ENCODE measurements at places on chromosomes 1 and 21.

DNA sequence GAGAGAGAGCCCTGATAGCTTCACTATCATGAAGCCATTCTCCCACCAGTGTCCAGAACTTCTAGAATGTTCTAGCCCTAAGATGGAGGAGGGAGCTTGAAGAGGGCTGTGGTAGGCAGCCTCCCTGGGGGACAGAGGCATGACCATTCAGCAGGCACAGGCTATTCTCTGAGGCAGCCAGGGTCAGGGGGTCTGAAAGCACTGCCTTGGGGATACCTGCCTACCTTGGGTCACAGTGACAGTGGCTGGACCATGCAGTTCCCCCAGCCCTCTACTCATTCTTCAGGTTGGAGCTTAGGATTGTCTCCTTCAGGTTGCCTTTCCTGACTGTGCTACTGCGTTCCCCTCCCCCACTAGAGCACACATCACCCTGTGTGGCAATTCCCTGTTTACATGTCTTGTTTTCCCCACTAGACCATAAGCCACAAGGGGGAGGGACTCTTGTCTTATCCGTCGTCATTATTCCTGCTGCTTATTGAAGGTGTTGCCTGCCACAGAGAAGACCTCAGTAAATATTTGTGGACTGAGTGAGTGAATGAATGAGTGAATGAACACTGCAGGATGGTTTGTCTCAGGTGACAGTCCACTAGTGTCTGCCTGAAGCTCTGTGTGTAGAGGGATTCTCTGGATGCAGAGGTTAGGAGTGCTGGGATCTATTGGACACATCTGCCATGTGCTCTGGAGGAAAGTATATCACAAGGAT lies 5.2 kb downstream of the ZDHHC18 start:
- no peak for DNase-seq

DNA sequence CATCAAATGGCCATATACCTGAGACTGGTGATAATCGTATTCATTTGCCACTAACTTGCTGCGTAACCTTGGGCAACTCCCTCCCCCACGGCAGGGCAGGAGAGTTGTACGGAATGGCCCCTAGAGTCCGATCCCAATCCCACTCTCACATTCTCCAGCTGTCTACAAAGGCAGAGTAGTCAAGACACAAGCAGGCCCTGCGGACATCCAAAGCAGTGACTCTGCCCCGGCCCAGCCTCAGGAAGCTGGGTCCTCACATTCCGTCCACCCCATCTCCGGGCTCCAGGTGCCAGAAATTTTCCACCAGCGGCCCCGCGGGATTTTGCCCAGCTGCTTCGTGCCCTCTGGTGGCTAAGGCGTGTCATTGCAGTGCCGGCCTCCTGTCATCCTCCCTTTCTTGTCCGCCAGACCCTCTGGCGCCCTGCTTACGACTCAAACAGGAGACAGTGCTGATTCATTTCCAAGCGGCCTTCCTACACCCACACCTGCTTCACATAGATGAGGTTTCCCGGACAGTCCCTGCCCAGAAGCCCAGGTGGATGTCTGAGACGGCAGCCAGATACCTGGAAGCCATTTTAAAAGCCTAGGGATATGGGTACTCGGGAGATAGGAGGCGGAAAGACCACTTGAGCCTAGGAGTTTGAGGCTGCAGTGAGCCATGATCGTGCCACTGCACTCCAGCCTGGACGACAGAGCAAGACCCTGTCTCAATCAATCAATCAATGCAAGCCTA lies 2.9 kb upstream of the S100A2 start:
- DNase-seq, result peak; percentile 87

DNA sequence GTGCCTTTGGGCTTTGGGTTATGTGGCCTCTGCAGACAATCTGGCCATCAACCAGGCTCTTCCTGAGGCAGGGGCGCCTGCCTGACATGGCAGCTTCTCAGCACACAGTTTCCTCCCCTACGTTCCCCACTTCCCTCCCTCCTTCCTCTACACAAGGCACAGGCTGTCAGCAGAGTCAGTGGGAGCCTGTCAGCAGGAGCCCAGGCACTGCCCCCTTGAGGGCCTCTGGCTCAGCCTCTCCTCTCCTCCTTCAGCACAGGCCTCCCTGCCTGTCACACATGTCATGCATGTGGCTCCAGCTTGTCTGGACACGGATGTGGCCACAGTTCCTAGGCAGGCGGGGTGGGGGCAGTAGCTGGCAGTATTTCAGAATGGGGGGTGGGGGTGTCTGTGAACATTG lies 52.2 kb upstream of the ARTN start:
- DNase-seq, result no peak

DNA sequence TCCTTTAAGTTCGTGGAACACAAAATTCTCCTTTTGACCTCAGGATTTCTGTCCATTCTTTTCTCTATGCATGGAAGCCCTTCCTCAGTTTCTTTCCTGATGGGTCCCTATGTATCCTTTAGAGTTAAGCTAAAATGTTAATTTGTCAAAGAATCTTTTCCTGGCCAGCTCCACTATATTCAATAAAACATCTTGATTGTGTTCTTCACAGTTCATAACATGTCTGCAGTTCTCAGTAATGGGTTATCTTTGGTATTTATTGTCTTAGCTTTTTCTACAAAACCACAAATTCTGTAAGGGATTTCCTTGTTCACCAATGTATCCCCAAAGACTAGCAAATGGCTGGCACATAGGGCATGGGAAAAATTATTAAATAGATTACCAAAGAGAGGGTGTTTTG lies 998.5 kb downstream of the ADGRL2 start:
- no peak for DNase-seq

- no peak for DNase-seq
These were observed 40.5 kb downstream of the UBE2G2 start for GRCh38 chr21:44761011-44761729.

DNA sequence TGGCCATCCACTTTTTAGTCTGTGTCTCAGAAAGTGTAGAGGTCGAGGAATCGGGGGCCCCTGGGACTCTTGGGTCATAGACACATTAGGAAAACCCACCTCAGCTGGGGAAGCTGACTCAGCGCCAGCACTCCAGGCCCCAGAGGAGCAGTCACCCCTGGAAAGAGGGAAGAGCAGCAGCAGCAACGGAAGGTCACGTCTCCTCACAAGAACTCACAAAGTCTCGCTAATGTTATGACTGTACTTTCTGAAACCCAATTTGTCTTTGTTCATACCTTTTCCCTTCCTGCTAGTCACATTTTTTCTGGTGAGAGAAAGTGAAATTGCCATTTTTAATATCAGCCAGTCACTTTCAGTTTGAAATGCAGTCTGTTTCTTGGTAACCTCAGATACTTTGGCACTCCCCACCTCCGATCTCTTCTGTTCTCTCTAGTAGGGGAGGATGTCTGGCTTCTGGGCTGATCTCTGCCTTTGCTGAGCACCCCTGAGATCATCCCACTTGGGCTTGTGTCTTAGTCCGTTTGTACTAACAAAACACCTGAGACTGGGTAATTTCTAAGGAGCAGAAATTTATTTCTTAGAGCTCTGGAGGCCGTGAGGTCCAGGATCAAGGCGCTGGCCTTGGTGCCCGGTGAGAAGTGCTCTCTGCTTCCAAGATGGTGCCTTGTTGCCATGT lies 6.0 kb upstream of the NLRP3 start:
- no peak for DNase-seq

DNA sequence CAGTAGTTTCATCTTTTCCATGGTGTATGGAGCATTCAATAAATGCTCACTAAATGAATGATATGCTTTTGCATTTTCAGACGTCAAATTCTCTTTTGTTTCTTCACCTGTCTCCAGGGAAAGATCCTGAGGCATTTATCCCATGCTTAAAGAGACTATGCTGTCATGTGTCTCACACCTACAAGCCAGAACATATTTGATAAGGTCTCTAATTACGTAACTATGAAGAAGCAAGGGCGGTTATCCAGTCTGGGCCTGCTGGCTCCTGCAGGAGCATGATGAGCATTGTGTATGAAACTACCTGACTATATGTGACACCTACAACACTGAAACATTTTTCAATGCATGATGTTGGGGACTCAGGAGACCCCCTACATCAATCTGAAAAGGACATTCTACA lies 51.8 kb downstream of the FBXO42 start:
- DNase-seq, result no peak

GRCh38 chr1:203084588-203085527 lies 954 bp downstream of the MYOG start:
- DNase-seq, result no peak

DNA sequence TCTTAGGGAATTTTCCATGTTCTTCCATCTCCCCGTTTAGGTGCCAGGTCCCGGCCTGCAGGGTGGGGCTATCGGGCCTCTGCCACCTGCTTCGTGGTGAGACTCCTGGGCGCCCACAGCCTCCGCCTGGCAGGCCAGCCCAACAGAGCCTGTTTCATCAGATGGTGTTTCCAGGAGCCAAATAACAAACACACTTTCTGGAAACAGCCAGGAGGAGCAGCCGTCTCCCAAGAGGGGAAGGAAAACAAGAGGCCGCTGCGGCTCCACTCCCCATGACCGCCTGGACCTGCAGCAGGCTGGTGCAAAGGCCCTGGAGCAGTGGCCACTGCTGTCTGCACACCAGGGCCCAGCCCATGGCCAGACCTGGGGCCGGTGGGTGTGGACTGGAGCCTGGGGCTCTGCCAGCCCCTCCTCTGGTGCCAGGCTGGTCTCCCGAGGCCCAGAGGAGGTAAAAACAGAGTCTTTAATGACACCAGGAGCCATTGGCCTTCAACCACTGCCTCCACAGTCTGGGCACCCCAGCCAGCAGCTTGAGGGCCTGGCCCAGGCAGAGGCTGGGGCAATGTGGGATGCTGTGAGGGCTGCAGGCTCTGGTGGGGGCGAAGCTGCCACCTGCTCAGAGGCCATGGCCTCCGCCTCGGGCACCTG lies 55.0 kb downstream of the SLX9 start:
- DNase-seq, result no peak

DNA sequence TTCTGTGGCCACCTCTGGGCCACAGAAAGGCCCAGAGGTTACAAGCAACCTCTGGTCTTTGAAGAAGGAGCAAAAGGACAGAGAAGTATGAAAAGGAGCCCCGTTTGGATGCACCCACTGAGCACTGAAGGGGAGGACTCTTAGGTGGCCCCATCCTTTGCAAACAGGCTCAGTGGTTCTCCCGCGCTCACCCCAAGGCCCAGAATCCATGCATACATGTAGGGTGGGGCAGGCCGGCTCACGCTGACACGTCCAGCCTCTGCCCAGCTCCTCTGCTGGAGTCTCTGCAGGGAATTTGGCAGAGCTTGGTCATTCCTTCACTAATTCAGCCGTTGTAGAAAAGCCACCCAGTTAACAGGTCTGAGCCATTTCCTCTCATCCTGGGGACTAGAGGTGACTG lies 61.3 kb upstream of the AJAP1 start:
- no peak for DNase-seq

DNA sequence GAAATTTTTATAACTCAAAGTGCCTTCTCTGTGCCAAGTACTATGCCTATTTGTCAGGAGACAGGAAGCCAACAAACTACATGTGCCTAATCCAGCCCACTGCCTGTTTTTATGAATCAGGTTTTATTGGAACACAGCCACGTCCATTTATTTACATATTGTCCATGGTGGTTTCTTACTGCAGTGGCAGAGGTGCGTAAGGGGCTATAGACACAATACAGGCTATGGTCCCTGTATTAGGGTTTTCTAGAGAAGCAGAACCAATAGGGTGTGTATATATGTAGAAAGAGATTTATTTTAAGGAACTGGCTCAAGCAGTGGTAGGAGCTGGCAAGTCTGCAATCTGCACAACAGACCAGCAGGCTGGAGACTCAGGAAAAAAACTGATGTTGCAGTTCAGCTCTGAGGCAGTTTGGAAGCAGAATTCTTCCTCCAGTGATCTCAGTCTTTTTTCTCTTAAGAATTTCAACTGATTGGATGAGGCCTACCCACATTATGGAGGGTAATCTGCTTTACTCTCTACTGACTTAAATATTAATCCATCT lies 15.4 kb downstream of the PPIE start:
- DNase-seq, result no peak

DNA sequence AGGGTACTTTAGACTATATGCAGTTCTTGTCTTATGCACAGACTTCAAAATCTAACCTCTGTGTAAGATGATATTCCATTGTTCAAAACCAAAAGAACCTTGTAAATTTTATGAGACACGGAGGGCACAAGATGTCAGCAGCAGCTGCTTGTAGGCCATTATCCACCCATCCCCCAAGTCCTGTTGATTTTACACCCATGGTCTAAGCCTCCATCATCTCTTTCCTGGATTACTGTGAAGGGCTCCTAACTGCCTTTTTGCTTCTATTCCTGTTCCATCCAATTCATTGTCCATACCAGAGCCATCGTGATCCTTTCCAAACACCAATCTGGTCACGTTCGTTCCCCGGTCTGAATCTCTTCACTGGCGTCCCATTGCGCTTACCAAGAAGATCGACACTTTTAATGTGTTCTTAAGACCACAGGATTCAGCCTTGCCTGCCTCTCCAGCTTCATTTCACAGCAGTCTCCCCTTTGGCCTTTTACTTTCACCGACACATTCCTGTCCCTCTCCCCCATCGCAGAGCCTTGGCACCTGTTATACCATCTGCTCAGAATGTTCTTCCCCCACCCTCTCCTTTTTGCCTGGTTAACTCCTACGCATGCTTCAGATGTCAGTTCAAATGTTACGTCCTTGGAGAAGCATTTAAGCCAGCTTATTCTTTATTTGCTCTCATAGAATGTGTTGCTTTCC lies 107.3 kb upstream of the POU3F1 start:
- DNase-seq, result no peak

DNA sequence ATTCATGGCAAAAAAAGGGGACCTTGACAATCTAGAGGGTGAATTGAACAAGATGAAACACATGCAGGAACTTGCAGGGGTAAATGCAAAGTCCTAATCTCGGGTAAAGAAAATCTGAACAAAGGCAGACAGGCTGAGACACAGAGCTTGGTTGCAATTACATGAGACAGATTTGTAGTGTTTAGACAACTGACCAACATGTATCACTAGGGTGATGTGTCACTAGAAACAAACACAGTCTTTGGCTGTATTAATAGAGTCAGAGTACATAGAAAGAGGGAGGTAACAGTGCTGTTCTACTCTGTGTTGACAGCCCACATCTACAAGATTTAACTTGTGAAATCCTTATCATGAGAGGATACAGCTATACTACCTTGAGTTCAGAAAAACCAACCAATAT lies 78.1 kb upstream of the GRIK3 start:
- DNase-seq, result no peak

DNA sequence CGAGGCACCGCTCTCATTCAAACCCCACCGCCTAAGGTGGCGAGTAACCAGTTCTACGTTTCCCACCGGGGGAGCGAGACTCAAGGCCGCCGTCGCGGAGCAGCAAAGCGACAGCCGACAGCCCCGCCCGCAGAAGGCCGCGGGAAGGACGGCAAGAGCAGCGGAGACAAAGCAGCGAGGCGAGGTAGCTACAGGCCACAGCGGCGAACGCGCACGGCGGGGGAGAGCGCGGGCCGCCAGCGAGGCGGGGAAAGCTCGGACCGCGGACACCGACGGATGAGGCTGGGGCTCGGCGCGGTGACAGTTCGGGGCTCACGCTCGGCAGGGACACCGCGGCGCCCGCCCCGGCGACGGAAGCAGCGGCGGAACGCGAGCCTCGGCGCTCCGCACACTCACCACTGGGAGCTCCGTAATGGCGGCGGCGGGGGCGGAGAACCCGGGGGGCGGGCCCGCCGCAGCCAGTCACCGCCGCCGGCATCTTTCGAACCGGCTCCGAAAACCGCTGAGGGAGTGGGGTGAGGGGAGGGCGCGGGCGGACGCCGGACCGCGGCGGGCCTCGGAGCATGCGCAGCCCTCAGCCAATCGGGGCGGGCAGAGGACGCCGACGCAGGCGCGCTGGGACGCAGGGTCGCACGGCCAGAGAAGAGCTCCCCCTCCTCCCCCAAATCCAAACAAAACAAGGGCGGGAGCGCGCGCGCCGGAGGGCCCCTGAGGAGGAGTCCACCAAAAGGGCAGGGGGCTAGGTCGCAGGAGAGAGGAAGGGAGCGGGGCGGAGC lies 666 bp downstream of the HP1BP3 start:
- DNase-seq, result peak; percentile 94

GRCh38 chr1:77649127-77649526 lies 33.3 kb downstream of the ZZZ3 start:
- DNase-seq, result no peak

Data from fibroblast of skin of back (primary cell).